ENCODE measurements at places on chromosomes 2 and 18.

GRCh38 chr18:58412844-58413666, 215.8 kb downstream of the ALPK2 start:
- no peak for DNase-seq

DNA sequence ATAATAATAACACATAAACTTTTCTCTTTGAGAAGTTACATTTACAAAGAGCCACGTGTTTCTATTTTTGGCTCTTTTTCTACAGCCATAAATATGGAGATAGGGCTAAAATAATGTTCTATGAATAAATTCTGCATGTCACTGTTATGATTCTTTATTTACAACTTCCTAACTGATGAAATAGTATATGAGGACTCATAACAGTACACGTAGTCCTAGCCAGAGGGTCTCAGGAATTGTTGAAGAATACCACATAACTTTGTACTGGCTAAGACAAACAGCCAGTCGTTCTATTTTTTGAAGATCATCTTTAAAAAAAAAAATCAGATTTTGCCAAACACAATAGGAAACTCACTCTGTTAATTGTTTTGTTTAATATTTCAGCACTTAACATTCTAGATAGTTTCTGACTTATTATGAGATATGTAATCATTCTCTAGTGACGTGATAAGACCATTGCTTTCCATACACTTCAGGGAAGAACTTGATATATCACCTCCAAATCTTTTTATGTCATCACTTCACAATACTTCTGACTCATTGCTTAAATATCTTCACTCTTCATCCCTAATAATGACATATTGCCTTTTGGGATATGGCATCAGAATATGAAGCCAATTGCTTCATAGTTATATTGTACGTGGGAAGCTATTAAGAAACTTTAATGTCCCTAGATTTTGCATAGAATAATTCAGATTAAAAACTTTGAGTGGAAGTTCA, 256.1 kb downstream of the XIRP2 start:
- no peak for DNase-seq

DNA sequence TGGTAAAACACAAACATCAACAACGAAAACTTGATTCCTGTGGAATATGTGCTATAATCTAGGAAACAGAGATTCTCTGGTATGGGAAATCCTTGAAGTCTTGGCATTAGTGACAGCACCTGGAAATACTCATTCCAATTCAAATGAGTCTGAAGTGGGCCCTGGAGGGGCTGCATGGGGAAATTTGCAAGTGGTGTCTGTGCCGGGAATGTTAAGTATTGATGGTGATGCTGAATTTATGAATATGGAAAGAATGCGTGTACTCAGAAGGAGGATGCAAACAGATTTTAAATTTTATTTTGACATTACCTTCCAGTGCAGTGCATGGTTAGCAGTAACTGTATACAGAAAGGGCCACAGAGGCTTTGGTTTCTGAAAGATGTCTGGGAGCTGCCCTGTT, 37.2 kb downstream of the PTPRM start:
- DNase-seq = no peak

DNA sequence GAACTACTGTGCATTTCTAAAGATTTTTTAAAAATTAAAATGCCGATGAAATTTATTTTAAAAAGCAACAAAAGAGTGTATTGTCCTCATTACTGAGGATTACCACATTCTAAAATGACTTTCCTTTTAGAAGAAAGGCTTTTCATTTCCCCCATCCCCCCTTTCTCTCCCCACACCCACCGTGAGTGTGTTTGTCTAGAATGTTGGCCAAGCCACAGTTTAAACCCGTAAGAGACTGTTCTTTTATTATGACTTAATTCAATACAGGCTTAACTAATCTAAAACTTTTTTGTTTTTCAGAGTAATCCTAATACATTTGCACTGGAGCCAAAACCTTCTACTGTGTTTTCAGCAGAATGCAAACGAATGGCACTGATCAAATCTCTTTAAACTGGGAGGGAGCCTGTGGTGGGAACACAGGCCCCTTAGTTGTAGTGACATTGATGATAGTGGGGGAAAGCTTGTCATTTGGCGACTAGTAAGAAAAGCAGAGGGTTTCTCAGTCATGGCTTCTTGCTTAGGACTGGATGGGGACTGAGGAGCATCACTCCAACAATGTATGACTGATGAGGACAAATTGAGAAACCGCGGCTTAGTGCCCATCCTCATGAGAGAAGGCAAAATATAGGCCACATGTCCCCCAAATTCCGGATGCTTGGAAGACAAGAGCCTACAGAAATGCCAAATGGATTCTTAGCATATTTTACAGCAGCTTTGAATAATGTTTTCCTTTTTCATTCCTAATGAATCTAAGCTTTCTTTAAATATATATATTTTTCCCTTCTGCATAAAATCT, 154.0 kb upstream of the SMIM21 start:
- no peak for DNase-seq

All from H4 (cell line).